T-cell (primary cell): ENCODE measurements at places on chromosomes 6 and 20.

DNA sequence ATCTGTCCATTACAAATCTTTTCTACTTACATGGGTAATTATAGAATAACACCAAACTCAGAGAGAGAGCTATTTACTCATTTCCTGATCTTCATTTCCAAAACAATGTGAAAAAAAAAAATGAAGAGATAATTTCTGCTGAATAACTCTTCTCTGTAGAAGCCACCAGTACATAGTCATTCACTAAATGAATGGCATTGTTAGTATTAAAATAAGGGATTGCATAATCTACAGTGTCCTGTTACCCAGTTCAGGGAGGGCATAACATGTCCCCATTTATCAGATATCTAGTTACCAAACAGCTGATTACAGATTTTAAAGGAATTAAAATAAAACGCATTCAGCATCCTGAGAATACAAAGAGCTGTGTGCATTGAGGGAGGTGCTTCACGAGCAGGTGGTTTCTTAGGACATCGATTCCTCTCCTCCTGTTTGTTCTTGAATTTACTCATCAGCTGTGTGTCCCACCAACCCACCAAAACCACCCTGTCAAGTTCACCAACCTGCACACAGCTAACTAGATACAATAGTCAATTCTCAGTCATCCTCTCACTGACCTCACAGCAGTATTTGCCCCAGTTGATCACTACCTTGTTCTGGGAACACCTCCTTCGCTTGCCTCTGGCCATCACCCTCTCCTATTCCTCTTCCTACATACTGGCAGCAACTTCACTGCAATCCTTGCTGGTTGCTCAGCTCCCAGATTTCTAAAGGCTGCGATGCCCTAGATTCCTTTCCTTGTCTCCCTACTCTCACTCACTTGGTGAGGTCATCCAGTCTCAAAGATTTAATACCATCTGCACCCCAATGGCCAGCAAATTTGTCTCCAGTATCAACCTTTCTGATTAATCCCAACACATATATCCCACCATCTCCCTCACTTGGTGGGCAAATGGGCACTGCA, 18.7 kb downstream of the CNKSR3 start:
- no peak for DNase-seq

DNA sequence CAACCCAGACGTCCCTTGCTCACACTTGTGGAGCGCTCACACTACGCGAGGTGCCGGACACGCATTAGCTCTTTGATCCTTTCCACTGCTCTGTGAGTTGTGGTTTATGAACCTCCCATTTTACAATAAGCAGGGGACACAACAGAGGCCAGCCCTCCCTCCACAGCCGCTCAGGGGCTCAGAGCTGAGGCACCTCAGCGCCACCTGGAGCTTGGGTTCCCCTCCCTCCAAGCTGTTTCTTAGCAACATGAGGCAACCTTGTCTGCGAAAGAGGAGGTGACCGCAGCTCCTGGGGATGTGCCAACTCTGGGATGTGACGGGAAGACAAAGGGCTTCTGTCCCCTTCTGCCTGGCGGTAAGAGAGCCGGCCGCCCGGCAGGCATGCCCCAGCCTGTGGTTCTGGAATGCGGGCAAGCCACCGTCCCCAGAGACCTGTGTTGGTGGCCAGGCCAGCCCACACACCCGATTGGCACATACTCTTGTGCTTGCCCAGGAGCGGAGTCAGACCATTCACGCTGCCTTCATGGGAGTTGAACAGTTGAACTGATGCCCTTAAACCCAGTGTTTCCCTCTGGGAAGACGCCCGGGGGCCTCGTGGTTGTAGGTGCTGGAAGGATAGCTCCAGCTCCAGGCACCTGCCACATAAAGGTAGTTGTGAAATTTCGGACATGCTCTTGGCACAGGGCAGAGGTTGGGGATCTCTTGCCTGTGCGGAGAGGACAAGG, 44.5 kb downstream of the RBM38 start:
- DNase-seq, result peak; percentile 34

DNA sequence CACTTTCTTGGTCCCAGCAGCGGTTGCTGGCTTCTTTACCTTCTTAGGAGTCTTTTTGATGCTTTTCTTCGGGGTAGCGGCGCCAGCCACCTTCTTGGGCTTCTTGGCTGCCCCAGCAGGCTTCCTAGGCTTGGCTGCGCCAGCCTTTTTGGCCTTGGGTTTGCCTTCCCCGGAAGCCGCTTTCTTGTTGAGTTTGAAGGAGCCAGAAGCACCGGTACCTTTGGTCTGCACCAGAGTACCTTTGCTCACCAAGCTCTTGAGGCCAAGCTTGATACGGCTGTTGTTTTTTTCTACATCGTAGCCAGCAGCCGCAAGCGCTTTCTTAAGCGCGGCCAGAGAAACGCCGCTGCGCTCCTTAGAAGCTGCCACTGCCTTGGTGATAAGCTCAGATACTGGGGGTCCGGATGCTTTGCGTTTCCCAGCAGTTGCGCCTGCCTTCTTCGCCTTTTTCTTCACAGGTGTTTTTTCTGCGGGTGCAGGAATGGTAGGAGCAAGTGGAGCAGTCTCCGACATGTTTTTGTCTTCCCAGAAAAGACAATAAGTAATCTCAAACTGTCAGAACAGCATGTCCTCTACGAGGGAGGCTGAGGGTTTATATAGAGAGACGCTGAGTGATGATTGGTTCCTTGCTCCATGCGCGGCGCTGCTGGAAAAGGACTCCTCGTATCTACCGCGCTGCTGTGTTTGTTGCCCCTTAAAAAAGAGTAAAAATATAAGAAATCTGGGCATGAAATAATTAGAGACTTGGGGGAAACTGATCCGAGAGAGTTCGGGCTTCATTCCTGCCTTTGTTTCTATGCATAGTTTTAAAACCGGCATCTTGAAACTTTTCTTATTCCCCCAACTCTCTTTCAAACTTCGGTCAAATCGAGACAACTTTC, 130.3 kb upstream of the BTN3A2 start:
- DNase-seq, result peak; percentile 58

DNA sequence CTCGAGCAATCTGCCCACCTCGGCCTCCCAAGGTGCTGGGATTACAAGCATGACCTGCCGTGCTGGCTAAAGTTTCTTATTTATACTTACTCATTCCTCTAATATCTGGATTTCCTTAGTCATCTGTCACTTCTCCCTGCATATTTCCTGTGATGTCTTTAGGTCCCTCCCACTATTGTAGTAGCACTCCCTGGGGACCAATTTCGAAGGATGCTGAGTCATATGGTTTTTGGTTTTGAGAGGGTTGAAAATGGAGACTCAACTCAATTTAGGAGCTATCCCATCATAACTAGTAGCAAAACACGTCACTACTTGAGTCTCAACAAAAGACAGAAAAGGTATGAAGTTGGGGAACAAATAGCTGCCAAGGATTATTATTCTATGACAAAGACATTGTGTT, 20.2 kb downstream of the MCUR1 start:
- no peak for DNase-seq

- DNase-seq, result no peak
Observed at GRCh38 chr6:149754548-149754947, 5.0 kb downstream of the PCMT1 start.

DNA sequence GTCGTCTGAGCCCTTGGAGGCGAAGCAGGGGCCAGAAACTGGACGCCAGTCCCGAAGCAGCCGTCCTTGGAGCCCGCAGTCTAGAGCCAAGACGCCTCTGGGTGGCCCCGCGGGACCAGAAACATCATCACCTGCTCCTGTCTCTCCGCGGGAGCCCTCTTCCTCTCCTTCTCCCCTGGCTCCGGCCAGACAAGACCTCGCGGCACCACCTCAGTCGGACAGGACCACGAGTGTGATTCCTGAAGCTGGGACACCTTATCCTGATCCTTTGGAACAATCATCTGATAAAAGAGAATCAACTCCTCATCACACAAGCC, 416 bp downstream of the RSPH4A start:
- no peak for DNase-seq

- DNase-seq, result no peak
Observed at GRCh38 chr6:43942616-43943015, 172.6 kb downstream of the VEGFA start.

DNA sequence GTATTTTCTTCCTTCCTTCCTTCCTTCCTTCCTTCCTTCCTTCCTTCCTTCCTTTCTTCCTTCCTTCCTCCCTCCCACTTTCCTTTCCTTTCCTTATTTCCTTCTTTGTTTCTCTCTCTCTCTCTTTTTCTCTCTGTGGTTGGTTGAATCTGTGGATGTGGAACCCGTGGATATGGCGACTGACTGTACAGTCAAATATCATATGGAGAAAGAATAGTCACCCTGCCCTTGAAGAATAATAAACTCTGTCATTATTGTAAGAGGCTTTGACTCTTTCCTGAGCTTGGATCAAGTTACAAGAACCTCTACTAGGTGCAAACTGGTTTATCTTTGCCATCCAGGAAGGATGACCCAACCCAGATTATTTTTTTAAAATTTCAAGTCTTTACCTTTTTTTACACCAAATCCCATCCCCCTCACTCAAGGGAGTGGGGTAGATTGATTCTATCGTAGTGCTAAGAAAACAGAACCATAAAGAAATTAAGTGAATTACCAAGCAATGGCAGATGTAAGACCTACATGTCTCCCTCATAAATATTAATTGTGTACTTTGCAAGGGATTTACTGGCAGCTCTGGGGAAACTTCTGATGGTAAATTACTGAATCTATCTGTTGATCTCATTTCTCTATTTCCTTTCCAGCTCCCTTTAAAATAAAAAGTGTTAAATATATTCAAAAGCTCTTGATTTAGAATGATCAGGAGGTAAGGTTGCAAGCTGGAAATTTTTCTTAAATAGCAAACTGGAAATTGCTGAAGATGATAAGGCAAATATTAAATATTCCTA, 667.5 kb downstream of the UTRN start:
- DNase-seq, result no peak

GRCh38 chr6:105726902-105727655, 324.2 kb upstream of the PREP start:
- DNase-seq, result no peak

GRCh38 chr20:58778760-58779159, 71.9 kb downstream of the GNAS-AS1 start:
- no peak for DNase-seq

DNA sequence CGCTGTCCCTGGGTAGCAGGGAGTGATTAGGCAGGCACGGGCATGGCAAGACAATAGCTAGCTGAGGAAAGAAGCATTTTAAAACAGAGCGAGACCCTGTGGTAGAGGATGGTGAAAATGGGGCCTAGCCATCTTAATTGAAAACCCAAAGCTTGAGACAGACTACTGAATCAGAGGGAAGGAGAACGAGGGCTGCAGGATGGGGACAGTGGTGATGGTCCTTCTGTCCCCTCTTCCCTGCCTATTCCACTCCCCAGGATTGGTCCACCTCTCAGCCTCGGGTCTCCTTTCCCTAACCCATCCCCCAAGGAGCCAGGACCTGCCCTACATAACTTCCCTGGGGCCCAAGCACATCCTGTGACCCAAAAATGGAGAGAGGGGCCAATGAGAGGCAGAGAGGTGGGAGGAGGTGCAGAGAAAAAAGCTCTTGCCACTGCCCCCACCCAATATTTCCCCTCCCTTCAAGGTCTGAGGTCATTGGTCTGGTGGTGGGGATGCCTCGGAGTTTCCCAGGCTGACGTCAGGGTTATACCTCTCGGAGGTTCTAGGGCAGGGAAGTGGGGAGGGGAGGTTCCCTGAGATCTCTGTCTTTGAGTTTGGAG, 884 bp upstream of the CUTA start:
- peak; percentile 54 for DNase-seq

DNA sequence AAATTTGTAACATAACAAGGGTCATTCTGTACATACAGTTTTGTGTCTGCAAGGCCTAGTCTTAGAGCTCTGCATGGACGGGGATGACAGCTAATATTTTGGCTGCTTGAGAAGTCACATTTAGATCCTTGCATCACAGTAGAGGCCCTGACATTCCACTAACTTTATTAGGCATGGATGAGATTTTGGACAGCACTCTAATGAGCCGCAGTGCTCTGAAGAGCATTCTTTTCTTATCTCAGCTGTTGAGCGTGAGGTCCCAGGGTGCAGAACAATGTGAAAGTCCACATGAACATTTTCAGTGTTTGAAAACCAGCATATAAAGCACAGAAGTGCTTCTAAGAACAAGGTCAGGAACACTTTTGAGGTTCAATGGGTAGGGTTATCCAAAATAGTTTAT, 58.9 kb downstream of the IPCEF1 start:
- DNase-seq, result no peak

GRCh38 chr20:10565191-10565921, 108.4 kb downstream of the JAG1 start:
- no peak for DNase-seq

GRCh38 chr20:23027721-23028120, 7.4 kb upstream of the SSTR4 start:
- no peak for DNase-seq

DNA sequence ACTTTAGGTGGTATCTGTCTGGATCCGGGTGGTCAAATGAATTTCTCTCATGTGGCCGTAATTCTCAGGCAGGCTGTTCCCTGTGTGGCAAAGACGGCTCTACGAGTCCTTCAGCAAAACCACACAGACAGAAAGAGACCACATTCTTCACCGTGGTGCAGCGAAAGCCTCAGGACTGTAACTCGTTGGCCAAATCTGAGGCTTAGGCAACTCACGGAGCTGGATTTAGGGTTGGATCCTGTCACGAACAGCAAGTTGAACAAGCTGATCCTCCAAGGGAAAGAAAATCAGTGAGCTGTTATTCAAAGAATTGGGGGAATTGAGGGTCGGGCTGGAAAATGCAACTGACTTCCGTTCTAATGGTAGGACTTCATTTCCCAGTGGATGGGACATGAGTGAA, 167.4 kb downstream of the ZMYND8 start:
- DNase-seq, result no peak

- no peak for DNase-seq
Observed at GRCh38 chr20:50754420-50754819, 23.0 kb downstream of the PARD6B start.

DNA sequence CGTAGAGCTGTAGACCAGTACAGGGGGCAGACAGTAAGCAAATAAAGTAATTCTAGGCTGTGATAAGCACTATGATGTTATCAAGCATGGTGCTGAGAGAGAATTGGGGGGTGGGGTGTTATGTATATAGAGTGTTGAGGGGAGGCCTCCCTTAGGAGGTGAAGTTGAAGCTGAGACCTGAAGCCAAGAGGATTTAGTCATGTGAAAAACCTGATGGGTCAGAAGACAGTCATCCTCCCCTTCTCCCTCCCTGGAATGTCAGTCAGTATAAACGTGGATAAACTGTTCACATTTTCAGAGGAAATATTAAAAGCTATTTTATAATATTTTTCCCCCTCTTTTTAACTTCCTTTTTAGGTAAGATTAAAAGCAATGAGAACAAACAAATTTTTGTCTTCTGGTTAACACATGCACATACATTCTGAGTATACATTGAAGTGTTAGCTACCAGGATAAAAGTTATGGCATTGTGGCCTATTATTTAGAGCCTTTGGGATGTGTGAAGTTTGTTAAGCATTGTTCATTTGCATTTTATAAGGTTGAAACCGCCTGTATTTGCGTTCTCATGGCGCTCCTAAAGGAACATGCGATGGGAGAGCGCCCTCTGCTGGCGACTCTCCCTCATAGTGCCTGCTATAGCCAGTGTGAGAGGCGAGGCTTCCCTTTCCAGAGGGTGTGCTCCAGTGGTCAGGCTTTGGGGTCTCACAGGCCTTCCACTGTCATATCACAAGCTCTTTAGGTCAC, 35.4 kb upstream of the MAPK13 start:
- peak; percentile 81 for DNase-seq

DNA sequence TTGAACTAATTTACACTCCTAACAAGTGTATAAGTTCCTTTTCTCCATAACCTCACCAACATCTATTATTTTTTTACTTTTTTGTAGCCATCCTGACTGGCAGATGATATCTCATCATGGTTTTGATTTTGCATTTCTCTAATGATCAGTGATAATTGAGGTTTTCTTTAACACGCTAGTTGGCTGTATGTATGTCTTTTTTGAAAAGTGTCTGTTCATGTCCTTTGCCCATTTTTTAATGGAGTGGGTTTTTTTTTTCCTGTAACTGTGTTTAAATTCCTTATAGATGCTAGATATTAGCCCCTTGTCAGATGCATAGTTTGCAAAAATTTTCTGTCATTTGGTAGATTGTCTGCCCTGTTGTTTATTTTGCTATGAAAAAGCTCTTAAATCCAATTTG, 39.6 kb upstream of the TRIM39 start:
- DNase-seq, result no peak
